Hypothalamus (tissue), 51 donors: ENCODE measurements at places on chromosomes 7 and 10.

- no peak for DNase-seq
Observed at GRCh38 chr7:28837216-28837615, 120.9 kb downstream of the TRIL start.

DNA sequence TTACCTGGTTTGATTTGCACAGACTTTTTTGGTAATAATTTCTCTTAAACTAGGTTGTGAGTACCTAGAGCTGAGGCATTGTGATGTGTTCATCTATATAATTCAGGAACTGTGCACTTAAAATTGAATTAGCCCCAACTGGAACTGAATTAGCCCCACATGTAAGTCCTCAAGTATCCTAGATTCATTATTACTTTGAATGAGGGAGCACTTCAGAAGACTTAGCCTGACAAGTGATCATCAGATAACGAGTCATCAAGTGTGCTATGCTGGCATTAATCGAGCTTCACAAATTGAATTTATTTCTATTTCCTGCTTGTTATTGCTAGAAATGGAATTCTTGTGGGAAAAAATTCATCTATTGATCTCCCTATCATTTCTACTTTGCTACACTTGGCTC is 323.4 kb upstream of the SEMA3D start:
- no peak for DNase-seq

DNA sequence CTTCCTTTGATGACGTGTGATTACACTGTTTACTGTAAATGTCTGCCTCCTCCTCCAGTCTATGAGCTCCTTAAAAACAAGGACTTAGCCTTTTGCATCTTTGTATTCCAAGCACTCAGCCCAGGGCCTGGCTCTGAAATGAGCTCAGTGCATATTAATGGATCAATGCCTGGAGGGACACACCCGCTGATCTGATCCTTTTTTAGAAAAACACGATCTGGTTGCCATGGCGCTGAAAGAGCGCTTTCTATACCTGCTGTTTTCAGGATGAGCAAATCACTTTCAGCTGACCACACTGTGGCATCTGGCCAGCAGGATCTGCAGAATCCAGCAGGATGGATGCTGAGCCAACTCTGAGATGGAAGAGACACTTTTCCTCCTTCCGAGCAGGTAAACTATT is 37.8 kb upstream of the GARS1 start:
- DNase-seq: peak; percentile 56

GRCh38 chr10:70685455-70685911 is 13.2 kb downstream of the ADAMTS14 start:
- DNase-seq: no peak

DNA sequence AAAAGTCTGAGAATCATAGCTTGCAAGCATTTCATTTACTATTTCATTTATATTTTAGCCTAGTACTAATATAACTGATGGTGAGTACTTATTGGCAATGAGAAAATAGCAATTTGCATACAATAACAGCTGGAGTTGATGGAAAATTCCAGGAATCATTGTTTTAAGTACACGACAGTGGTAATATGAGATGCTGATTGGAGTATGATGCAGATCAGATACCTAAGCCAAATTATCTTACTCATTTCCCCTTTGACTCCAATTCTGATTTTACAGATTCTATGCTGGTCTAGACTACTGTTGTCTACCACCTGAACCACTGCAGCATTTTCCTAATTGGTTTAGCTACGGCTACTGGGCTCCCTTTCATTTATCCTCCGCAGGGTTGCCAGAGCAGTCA is 36.7 kb downstream of the GNG11 start:
- no peak for DNase-seq

DNA sequence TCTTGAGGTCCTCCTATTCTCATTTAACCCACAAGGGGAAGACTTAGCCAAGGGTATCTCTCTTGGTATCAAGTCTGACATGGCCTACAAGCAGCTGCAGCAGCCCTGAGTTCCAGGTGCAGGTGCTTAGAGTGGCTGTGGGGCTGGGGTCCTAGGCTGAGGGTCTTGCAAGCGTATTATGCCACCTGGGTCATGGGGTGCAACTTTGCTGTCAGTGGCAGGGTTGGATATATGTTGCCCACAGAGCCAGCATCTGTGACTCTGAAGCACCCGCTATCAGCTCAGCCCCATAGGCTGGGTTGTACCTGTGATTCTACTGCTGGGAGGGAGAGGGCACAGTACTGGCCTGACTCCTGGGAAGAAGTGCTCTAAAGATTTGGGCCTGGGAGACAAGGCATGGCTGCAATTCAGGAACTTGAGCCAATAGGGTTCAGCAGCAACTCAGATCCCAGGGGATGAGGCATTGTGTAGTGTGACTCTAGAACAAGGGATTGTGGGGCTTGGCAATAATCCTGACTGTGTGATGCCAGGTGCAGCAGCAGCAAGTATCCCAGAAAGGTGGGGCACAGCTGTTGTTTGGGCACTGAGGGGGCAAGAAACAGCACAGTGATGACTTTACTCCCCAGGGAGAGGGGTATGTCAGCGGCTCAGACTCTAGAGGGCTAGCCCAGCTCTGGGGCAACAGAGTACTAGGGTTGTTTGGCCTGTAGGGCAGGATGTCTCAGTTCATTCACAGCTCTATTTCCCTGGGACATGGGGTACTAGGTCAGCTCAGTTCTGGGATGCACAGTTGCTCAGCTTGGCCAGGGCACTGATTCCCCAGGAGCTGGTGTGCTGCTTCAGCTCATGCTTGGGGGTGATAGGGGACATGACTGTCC is 41.4 kb downstream of the NEURL1 start:
- no peak for DNase-seq

DNA sequence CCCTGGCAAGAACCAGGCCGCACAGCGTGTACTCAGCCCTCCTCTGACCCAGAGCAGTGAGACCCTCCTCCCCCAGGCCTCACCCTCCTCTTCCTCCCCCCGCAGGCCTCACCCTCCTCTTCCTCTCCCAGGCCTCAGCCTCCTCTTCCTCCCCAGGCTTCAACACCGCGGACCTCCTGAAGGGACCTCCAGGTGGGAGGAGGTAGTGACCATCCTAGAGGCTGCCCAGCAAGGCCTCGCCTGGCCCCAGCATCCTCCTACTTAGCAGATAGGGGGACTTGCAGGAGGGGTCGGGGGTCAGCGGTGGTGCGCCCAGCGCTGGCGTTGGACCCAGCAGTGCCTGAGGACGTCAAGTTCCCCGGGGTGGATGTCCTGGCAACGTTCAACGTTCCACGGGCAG is 270.8 kb downstream of the ELFN1 start:
- no peak for DNase-seq

DNA sequence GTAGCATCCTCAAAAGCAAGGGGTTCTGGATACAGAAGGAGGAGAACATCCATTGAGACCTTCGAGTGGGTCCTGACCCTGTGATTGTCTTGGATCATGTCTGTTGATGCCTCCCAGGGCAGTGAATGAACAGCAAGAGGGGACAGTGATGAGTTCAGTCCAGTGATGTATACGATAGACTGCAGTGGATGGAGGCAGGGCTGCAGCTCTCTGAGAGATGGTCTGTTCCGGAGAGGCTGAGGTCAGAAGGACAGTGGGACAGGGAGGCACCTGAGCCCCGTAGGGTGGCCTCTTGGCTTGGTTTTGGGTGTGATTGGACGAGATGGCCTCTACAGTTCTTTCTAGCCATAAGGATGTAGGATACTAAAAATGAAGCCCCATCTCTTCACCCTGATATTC is 280.4 kb downstream of the CAMK1D start:
- DNase-seq: no peak

- DNase-seq: no peak
Observed at GRCh38 chr7:85525676-85526075, 338.8 kb upstream of the SEMA3D start.

GRCh38 chr10:108443636-108444035 is 1279.1 kb upstream of the SORCS1 start:
- DNase-seq: no peak

GRCh38 chr10:25226775-25227682 is 52.2 kb downstream of the GPR158 start:
- DNase-seq: peak; percentile 15

- DNase-seq: no peak
Observed at GRCh38 chr10:98344589-98345038, 70.4 kb downstream of the PYROXD2 start.

DNA sequence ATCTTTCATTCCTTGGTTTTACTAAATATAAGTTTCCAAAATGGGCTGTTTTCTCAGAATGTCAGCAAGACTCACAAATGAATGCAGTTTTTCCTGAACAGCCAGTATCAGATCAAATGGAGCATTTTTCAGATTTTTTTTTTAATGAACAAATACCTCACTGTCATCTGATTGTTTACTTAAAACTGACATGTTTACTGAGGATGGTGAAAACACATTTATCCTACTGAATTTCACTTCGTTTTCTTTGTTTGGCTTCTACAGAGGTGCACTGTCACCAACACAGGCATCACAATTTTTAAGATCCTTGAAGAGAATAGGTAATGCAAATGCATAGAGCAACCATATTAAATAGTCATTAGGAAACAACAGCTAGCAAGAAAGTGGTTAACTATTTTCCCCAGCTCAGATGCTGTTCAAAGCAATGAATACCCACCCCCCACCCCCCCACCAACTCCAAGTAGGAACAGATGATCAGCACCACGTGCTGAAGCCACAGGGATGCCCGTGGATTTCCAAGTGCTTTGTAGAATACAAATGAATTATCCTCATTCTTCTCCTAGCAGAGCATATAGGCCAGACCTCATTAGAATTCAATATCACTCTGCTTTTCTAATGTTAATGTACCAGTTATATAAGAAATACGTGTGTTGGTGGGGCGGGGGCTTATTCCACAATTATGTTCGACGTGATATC is 205.9 kb downstream of the SKAP2 start:
- DNase-seq: no peak

DNA sequence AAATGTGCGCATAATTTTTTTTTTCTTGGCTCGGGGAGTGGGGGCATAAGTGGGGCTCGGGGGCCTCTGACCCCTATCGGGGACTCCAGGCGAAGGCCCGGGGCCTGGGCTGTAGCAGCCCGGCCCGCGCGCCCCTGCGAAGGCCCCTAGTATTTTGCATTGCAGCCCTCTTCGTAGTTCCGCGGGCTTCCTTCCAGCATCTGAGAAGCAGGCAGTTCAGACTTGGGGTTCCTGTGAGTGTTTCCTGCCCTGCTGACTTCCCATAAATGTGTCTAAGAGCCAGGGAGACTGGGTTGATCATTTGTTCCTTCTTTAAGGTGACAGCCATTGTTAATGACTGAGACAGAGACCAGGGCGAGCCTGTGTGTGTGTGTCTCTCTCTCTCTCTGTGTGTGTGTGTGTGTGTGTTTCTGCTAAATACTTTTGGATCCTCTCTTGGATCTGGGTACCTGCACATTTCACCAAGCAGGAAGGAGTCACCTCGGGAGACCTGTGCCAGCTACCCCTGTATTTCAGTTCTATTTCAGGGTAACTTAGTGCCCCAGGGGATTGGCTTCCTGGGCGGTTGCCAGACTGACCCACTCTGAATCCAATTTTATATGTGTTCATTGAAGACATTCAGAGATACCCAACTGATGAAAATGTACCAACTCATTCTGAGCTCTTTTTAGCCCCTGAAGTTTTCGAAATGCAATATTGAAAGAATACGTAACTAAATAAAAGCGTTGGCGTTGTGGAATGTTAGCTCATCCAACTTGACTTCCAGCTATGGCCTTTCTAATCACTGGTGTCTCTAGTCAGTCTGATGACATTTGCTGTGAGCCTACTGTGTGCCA is 805 bp downstream of the MSRB2 start:
- DNase-seq: no peak

GRCh38 chr7:157565981-157566630 is 229.3 kb downstream of the DNAJB6 start:
- no peak for DNase-seq

GRCh38 chr10:3493621-3494020 is 291.4 kb downstream of the KLF6 start:
- DNase-seq: no peak

GRCh38 chr7:152073352-152073751 is 47.9 kb downstream of the GALNT11 start:
- DNase-seq: no peak

GRCh38 chr10:125515571-125515970 is 167.4 kb downstream of the TEX36 start:
- DNase-seq: no peak

DNA sequence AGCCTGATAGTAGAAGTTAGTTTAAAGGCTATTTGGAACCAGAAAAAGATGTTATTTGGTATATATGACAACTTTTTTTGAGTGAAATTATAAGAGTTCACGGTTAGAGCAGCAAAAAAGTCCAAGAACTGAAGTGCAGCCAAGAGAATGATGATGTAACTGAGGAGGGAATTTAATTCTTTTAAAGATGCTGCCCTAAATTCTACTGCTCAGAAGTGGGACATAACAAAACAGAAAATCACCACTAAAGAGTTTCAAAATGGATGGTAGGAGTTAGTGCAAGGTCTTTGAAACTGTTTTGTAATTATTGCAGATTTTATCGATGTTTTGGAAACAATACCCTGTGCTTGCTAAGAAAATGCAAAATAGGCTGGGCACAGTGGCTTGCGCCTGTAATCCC is 6.5 kb downstream of the SAMD8 start:
- DNase-seq: no peak

GRCh38 chr7:96308253-96308949 is 13.5 kb downstream of the SLC25A13 start:
- DNase-seq: no peak

- no peak for DNase-seq
Observed at GRCh38 chr7:107833684-107834106, 30.7 kb upstream of the SLC26A3 start.

GRCh38 chr10:6498771-6499170 is 81.3 kb downstream of the PRKCQ start:
- DNase-seq: no peak

GRCh38 chr7:137986252-137987017 is 15.5 kb downstream of the CREB3L2 start:
- no peak for DNase-seq

GRCh38 chr7:20794676-20795075 is 8.0 kb upstream of the SP8 start:
- DNase-seq: no peak

- DNase-seq: no peak
Observed at GRCh38 chr7:147878912-147879661, 711.5 kb upstream of the C7orf33 start.

DNA sequence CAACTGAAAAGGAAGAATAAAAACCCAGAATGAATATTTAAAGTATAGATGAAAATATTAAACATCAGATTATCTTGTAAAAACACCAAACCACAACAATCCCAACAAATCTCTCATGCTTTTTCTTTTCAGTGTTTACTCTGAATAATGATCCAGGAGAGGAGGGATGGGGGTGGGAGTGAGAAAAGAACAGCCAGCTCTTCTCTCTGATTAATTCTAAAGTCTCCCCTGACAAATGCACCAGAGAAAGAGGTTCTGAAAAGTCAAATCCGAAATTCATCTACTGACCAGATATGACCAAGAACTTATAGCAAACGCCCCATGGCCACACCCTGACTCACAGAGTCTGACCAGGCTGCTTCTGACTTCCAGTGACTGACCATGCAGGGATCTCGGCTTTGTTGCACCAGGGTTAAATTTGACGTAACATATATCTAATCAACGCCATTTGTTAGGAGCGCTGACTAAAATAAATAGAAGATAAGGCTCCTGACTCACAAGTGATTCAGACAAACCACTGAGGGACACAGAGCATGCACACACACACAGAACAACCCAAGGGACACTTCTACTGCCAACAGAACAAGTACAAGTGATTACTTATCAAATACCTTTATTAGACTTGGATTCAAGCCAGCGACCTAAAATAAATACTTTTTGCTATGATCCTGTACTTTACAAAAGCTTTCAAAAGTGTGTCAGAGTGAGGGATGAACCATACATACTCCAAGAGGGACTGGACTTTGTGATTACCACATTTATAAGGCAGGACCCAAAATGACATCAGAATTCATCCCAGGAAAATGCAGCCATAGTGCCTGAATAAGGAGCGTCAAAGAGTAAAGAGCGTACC is 9.3 kb upstream of the SPOCK2 start:
- no peak for DNase-seq
